ENCODE measurements at places on chromosomes 4 and X. TPM values are rescaled to one million over a fixed set of nuclear protein-coding genes. Genes with fewer than 3 reads are reported as not detected.

ABLIM2 gene
- 0.34 TPM for total RNA-seq

OPN1MW gene
- total RNA-seq = not detected

FRMD7 gene
- total RNA-seq = not detected

USP17L17 gene
- total RNA-seq = not detected

KIT gene
- 0.22 TPM for total RNA-seq

HSFX4 gene
- not detected for total RNA-seq

PLK4 gene
- 51.0 TPM for total RNA-seq

ZMYM3 gene
- total RNA-seq = 26.9 TPM

UGT2B7 gene
- not detected for total RNA-seq

SSX4 gene
- total RNA-seq = not detected

RBM46 gene
- not detected for total RNA-seq

DCK gene
- 45.4 TPM for total RNA-seq

POF1B gene
- 0.12 TPM for total RNA-seq

HHIP gene
- total RNA-seq = 0.48 TPM

DNA sequence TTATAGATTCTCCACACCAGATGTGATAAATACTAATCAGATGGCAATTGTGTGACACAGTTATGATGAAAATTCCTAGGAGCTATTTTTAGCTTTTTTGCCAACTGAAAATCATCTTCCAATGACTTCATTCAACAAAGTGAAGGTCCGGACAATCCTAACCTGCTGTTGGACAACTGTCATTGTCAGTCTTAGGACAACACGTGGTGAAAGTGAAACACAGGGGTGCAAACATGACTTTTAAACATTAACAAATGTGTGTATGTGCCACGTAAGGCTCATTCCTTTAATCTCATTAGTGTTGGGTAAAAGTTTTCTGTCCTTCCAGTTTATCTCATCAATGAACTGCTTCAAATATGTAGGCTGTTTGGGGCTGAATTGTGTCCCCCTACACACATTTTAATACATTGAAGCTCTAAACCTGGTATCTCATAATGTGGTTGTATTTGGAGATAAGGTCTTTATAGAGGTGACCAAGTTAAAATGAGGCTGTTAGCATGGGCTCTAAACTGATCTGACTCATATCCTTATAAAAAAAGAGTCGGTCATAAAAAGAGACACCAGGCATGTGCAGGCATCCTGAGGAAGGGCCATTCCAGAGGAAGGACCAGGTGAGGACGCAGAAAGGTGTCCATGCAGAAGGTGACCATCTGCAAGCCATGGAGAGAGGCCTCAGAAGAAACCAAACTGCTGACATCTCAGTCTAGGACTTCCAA is 41.2 kb upstream of the SMAD1 start:
- DNase-seq = no peak

- DNase-seq = no peak
Measured at GRCh38 chrX:55767100-55767499, 49.6 kb downstream of the RRAGB start.

- DNase-seq = peak; percentile 7
Measured at GRCh38 chrX:129115104-129115503, 408.2 kb downstream of the SMARCA1 start.

DNA sequence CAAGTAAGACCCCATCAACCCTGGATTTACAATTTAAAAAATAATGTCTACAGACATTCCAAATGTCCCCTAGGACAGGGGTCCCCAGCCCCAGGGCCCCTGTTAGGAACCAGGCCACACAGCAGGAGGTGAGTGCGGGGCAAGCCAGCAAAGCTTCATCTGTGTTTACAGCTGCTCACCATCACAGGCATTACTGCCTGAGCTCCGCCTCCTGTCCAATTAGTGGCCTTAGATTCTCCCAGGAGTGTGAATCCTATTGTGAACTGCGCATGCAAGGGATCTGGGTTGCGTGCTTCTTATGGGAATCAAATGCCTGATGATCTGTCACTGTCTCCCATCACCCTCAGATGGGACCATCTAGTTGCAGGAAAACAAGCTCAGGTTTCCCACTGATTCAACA is 146.1 kb downstream of the ATP10D start:
- DNase-seq = no peak

GRCh38 chr4:6898763-6899162 is 10.9 kb upstream of the TBC1D14 start:
- no peak for DNase-seq

GRCh38 chr4:186137196-186137794 is 32.8 kb downstream of the FAM149A start:
- no peak for DNase-seq

DNA sequence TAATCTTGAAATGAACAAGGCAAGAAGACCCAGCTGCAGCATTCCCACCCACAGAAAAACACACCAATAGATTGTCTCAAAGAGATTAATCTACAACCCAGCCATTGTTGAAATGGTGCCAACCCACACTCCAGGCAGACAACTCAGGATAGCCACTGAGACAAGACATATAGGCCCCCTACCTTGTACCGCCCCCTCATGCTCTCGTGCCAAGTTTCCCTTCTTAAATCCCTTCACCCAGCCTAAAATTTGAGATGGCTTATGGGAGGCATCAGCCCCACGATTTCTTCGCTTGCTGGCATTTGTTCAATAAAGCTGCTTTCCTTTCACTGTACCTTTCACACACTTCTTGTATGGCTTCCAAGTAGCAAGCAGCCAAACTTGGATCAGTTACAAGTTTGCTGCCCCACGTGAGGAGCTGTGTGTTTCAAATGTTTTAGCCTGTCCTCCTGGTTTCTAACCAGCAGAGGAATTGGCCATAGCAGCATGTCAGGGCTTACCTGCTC is 1754.1 kb downstream of the C4orf33 start:
- DNase-seq = no peak

- no peak for DNase-seq
Measured at GRCh38 chrX:39039890-39040289, 238.6 kb downstream of the MID1IP1 start.

DNA sequence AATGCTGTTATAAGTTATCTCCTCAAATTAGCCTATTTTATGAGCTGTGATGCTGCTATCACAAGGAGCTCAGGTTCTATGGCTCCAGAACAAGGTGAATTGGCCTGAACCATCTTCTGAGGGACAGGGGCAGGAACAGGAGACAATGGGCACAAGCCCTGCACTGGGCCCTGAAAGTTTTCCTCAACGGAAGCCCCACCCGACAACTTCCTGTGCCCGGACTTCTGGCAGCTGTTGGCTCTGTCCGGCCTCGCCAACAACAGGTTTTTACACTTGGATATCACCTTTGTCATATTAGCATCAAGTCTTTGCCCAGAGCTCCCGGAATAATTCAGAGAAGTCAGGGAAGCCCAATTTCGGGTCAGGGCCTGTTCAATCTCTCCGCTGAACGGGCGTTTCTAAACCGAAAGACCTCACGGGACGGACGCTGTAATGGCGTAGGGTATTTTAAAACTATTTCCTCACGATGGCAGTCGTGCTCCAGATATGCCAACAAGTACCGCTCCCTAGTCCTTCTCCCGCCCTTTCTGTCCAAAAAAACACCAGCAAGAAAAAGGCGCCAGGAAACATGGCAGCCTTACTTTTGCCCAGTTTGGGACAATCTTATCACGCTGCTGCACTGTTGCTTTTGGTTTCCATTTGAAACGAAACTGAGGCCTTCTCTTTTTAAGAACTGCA is 201.0 kb upstream of the STK26 start:
- DNase-seq = no peak

- DNase-seq = no peak
Measured at GRCh38 chr4:55397520-55398321, 2.0 kb downstream of the TMEM165 start.

DNA sequence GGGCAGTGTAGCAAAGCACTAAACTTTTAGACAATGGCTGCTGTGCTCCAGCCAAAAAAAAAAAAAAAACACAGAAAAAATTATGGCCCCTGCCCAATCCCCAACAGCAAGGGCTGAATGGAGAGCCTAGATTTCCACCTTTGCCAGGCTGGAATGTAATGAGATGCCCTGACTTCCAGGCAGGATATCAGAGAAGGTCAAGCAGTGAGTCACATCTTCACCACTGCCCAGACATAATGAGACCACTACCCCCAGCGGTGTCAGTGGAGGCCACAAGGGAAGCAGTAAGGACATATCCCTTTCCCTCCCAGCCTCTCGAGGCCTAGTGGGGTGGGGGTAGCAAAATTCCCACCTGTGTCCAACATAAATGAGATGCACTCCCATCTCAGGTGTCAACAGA is 216.3 kb upstream of the LEF1 start:
- no peak for DNase-seq

DNA sequence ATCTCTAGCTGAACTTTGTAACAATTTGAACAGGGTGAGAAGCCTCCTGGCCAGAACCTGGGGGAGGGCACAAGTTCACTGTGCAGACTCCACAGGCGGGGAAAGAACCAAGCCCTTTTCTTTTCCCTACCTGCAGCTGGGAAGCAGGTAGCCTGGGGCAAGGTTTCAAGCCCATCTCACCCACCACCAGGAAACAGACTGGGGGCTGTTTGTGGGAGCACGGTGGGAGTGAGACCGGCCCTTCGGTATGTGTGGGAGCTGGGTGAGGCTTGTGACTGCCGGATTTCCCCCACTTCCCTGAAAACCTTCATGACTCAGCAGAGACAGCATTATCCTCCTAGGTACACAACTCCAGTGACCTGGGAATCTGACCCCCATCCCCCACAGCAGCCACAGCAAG is 211.7 kb downstream of the ZNF674 start:
- DNase-seq = no peak

DNA sequence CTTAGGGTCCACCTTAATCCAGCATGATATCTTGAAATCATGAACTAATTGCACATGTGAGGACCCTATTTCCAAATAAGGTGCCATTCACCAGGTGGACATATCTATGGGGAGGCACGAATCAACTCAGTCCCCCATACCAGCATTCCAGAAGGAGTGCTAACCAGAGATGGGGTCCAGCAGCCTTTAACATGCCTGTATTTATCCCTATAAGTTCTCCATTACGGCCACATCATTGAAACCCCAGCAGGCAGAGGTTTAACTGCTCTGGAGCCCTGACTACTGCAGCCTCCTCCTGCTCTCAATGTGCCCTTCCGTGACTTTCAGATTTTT is 3.2 kb upstream of the ASMTL start:
- no peak for DNase-seq

GRCh38 chr4:90084967-90085295 is 42.3 kb upstream of the CCSER1 start:
- DNase-seq = no peak

DNA sequence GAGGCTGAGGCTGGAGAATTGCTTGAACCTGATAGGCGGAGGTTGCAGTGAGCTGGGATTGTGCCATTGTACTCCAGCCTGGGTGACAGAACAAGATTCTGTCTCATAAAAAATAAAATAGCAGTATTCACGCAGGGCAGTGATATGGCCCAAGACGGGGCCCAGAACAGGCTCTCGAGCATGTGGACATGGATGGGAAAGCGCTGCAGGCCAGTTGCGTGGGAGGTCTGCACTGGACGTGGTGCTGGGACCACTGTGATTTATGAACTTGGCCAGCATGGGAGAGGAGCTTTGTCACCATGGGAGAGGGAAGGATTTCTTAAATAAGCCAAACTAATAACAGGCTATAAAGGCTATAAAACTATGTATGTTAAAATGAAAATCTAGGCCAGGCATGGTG is 51.6 kb downstream of the NSD2 start:
- no peak for DNase-seq

DNA sequence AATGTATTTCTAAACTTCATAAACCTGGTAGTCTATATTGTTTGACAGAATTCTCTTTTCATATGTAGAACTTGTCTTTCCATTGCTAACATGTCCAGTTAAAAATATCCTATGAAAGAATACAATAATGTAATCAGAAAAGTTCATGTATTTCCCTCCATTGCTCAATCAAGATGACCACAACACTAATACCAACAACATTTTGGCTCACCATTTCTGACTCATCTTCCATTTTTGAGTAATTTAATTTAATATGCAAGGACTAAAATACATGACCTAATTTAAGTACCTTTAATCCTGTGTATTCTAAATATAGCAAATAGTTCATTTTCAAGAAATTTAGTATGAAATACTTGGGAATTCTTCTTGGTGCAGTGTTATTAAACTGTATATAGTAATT is 239.5 kb upstream of the GPC4 start:
- DNase-seq = no peak

- DNase-seq = peak; percentile 29
Measured at GRCh38 chrX:152904151-152905080, 6.5 kb downstream of the ZNF185 start.

DNA sequence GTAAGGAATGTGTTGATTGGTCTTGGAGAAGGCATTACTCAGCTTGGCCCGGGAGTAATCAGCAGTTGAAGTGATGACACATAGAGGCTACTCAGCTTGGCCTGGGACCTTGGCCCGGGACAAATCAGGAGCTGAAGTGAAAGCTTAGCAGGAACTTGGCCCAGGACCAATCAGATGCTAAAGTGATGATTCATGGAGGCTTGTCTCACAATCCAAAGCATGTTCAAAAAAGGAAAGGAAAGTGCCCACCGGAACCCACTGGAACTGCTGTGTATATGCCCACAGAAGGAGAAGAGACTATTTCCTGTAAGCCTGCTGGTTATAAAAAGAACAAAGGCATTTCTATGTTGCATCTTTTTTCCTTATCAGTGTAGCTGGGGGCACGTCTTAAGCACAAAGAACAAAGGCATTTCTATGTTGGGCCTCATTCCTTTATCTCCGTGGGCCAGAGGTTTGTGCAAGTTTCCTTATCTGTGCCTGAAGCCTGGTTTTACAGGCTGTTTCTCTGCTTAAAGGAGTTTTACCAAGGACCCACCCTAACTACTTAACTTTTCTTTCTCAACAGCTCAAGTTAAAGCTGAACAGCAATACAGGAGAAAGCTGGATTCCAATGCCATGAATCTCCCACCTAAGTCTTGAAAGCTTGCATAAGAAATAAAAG is 1176.7 kb downstream of the NLGN4X start:
- DNase-seq = no peak

Measured in activated T-cell treated with anti-CD3 and anti-CD28 coated beads, Interleukin-2, amount 50 U/mL, for 72 hours (primary cell).